ENCODE measurements at places on chromosomes 13 and 19. TPM values are rescaled to one million over a fixed set of nuclear protein-coding genes. Genes with fewer than 3 reads are reported as not detected.

DNA sequence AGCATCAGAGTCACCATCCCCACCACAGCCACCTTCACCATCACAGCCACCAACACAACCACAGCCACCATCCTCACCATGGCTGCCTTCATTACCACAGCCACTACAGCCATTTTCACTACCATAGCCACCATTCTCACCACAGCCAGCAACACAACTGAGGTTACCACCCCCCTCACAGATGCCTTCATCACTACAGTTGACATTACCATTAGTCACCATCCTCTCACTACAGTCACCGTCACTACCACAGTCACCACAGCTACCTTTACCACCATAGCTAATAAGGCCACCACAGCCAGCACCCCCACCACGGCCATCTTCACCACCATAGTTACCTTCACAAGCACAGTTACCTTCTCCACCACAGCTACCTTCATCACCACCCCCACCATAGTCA, 269.6 kb downstream of the DNAJC15 start:
- DNase-seq: no peak

DNA sequence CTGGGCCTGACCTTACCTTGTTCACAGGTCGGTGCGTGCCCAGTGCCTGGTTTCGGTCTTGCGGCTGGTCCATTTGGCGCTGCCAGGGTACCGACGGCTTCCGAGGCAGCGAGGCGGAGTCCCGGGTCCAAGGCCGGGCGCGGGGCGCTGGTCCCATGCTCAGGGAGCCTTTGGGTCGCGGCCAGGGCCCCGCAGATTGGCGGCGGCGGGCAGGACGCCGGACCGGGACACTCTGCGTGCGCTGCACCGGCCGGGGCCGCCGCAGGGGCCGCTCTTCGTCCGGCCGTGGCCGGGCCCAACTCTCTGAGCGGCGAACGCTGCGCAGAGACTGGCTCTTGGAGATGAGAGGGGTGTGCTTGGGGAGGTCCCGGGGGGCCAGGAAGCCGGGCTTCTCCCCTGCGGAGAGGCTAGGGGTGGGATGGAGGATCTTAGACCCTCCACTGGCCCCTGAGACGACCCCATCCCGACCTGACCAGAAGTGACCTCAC, 3.4 kb upstream of the WIZ start:
- DNase-seq: no peak

- no peak for DNase-seq
Observed at GRCh38 chr13:70856711-70857110, 748.5 kb upstream of the KLHL1 start.

GRCh38 chr13:19955873-19956559, 2.5 kb upstream of the ZMYM2 start:
- no peak for DNase-seq

DNA sequence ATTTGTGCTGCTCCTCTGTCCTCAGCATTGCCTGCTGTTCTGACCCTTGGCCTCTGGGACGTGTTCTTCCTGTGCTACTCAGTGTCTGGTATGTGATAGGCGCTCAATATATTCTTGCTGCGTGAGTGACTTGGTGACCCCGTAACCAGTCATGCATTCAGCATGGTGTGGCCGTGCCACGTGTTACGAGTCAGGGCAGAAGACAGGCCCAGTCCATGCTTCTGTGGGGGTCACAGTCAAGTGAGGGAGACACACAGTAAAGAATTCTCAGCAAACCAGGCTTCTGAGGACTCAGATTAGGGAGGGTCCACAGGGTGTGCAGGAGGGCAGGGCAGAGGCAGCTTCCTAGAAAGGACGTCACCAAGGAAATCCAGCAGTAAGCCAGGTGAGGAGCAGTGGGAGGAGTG, 7.9 kb downstream of the PPP1R37 start:
- DNase-seq: peak; percentile 51

- peak; percentile 56 for DNase-seq
Observed at GRCh38 chr19:35756377-35757230, at the start of gene HSPB6. Gene HSPB6, minus strand, starts transcription at chr19:35757029. Its CDS starts 21 bp downstream, at chr19:35757008.

DNA sequence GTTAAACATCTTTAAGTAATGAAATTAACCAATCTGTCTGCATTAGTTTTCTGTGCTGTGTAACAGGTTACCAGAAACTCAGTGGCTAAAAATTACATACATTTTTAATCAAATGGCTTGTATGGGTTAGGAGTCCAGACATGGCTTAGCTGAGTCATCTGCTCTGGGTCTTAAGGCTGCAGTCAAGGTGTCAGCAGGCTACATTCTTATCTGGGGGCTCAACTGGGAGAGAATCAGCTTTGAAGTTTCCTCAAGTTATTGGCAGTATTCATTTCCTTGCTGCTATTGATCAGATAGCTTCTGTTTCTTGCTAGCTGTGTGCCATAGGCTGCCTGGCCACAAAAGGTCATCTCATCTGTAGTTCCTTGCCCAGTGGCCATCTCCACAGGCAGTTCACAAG, 1163.0 kb downstream of the DIAPH3 start:
- no peak for DNase-seq

DNA sequence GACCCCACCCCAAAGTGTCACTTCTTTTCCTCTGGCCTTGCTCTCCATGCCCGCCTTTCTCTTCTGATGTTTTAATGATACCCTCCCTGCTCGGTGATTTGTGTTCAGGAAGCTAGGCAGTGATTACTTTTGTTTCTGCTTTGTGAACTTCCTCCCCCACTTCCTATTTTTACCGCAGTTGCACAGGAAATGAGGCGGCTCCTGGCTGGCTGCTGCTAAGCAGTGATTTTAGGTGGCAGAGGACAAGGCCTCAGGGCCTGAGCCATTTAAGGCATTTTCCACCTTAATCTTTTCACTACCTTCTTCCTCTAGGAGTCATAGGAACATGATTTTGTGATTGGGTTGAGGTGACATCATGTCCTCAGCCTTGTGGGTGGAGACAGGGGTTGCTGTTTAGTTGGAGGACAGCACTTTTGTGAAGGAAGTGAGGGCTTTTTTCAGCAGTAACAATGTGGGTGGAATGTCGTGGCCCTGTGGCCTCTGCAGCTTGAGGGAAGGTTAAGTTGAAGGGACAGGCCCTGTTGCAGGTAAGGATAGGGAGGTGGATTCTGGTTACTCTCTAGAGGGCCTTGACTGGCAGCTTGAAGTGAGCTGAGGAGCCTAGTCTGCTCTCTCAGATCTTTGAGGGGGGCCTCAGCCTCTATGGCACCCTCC, 15.7 kb downstream of the GARRE1 start:
- DNase-seq: peak; percentile 59

GRCh38 chr13:79812070-79812850, 331.3 kb downstream of the NDFIP2 start:
- no peak for DNase-seq

DNA sequence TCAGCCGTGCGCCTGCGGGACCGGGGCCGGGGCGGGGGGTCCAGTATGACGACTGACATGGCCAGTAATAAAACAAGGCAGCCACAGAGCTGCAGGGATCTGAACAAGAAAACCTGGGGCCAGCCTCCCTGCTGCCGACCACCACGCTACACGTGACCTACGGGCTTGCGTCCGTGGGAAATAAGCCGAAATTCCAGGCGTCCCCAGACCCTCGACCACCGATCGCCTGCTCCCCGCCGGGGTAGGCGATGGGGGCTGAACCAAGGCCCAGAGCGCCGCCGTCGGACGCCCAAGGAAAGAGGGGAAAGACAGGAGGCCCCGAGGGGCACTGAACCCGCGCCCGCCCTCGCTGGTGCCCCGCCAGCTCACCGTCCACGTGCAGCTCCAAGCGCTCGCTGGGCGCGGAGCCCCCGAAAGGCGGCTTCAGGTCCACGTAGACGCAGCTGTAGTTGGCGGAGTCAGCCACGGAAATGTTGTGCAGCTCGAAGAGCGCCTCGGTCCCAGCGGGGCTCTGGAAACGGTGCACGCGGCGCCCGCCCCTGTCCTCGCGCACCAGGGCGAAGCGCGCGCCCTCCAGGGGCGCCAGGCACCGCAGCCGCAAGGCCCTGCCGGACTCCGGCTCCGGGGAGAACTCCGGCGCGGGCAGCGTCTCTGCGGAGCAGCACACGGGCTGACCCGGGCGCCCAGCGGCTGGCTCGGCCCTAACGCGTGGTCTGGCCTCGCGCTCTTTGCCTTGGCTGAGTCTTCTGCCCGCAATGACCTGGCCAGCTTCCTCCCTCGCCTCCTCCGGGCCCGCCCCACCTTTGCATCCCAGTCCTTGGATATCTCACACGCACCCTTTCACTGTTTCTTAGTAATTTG, 3.1 kb downstream of the A1BG start:
- DNase-seq: no peak

DNA sequence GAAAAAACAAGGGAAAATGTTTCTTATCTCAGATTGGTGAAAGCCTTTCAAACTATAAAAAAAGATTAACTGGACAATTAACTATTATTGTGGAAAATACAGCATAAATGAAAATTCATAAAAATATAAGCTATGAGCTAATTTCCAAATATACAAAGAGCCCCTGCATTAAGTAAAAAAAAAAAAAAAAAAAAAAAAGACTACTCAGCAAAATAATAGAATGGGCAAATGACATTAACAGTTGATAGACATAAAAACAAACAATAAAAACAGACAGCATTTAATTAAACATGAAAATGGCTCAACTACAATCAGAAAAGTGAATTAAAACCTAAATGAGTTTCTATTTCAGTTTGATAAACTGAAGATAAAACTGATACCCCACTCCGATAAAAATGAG, 77.5 kb downstream of the RBM26 start:
- DNase-seq: no peak

- DNase-seq: no peak
Observed at GRCh38 chr19:29086646-29087045, 126.3 kb downstream of the UQCRFS1 start.

DNA sequence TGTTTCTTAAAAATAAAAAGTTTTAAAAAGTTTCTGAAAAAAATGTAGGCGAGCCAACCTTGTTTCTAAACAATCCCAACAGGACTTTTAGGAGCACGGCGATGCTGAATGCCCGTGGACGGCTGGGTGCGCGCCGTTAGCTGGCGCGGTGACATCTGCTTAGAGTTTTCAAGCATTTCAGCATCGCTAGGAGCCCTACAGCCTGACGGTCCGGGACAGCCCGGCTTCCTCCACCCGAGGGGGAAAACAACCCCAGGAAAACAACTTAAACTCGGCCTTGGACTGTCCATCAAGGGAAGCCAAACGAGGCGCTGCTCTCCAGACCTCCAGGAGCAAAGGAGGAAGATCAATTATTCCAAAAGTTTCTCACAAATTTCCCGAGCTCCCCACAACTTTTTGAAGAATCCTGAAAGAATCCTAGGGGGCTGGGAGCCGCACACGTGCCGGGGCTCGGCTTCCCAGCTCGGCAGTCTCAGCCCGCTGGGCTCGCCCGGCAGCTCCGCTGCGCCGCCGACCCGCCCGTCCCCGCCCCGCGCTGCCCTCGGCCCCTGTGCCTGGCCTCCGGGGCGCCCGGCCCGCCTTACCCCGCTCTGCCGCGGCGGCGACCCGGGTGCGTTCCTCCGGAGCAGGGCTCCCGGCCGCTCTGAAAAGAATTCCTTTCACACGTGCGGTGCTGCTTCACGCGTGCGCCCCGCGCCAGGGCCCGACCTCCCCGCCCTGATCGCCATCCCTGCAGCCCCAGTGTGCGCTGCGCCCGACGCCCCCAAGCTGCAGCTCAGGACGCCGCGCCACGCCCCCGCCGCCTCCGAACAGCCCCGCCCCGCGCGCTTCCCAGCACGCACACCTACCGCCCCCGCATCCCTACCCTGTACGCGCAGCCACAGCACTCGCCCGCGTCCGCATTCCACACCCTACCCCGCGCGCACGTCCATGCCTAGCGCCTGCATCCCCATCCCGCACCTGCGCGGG, at the start of gene GJA3:
GJA3 (minus strand) TSS at position 747 of the 969 bp plus-strand sequence. CDS start 17,764 bp downstream, outside the sequence.
- peak; percentile 31 for DNase-seq

DNA sequence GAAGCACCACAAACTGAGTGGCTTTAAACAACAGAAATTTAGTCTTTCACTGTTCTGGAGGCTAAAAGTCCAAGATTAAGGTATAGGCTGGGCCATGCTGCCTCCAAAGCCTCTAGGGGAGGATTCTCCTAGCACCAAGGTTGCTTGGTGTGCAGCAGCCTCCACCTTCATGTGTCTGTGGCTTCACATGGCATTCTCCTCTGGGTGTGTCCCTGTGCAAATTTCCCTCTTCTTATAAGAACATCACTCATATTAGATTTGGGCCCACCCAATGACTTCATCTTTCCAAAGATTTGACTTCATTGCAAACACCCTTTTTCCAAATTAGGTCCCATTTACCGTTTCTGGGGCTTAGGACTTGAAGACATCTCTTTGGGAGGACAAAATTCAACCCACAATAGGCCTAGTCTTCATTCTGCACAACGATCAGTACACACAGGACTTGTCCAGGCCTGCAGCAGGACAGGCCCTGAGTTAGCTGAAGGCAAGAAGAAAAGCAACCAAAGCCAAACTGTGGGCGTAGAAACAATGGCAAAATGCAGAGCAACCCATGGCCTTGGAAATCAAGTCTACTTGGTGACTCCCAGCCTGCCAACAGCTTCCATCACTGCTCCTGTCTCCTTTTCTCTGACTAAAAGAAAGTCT, 521.2 kb upstream of the NBEA start:
- DNase-seq: no peak

DNA sequence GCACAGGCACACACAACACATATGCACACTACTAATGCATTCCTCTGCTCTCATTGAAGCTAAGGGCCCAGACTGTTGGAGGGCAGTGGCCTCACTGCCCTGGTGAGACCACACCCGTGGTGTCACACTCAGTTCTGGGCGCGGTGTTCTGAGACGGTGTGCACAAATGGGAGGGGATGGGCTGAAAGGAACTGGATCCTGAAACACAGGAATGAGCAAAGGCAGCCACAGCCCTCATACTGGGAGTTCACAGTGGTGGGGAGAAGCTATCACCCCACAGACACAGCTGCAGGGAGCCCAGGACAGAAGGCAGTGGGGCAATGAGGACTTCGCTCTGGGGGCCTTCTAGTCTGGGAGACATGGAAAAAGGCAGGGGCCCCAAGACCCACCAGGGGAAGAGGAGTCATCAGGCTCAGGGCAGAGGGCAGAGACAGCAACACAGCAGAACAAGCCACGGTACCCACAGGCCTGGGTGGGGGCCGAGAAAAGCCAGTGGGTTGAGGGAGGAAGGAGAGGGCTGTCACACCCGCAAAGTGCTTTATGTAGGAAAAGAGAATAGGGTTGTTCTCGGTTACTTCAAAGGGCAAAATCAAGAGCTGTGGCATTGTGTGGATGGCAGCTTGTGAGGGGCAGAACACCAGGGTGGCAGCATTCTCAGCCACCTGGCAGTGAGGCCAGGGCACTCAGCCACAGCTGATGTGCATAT, 75.4 kb upstream of the GPR183 start:
- DNase-seq: no peak

DNA sequence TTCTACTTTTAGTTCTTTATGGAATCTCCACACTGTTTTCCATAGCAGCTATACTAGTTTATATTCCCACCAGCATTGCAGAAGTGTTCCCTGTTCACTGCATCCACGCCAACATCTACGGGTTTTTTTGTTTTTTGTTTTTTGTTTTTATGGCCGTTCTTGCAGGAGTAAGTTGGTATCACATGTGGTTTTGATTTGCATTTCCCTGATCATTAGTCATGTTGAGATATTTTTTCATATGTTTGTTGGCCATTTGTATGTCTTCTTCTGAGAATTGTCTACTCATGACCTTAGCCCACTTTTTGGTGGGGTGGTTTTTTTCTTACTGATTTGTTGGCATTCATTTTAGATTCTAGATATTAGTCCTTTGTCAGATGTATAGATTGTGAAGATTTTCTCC, 89.7 kb downstream of the FRY start:
- peak; percentile 72 for DNase-seq

Gene FBN3
- not detected for total RNA-seq

Gene GPR12
- total RNA-seq: not detected

Gene SLC17A7
- not detected for total RNA-seq

Gene ANKRD27
- 25.8 TPM for total RNA-seq

Gene JUNB
- 88.1 TPM for total RNA-seq

Gene COMP
- total RNA-seq: under 0.01 TPM

Gene SPIB
- total RNA-seq: not detected

Gene GAPDHS
- total RNA-seq: not detected

Gene CCDC8
- 8.6 TPM for total RNA-seq

Gene ZNF729
- not detected for total RNA-seq

Gene HSPB6
- total RNA-seq: 20.7 TPM

Gene FXYD7
- under 0.01 TPM for total RNA-seq
